ENCODE measurements at places on chromosomes 4 and X.

- no peak for DNase-seq
Measured at GRCh38 chrX:4971646-4972045, 1257.0 kb downstream of the NLGN4X start.

DNA sequence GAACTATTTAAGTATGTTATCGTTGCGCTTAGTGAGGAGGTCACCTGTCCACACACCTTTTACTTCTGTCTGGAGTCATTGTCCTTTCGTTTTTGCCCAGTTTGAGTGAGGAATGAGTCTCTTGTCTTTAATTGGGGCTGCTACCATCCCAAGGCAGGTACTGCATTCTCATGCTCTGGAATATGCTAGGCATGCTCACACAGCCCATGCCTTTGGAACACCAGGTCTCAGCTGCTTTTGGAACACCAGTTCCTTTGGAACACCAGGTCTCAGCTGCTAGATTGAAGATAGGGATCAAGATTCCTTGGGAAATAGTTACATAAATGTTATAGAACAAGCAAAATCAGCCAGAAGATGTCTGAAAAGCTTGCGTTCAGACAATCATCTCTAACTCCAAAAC is 73.1 kb downstream of the AREG start:
- DNase-seq: no peak

- no peak for DNase-seq
Measured at GRCh38 chr4:14695095-14695845, 307.0 kb upstream of the CPEB2 start.

- DNase-seq: no peak
Measured at GRCh38 chrX:34805951-34806350, 136.6 kb upstream of the FAM47B start.

DNA sequence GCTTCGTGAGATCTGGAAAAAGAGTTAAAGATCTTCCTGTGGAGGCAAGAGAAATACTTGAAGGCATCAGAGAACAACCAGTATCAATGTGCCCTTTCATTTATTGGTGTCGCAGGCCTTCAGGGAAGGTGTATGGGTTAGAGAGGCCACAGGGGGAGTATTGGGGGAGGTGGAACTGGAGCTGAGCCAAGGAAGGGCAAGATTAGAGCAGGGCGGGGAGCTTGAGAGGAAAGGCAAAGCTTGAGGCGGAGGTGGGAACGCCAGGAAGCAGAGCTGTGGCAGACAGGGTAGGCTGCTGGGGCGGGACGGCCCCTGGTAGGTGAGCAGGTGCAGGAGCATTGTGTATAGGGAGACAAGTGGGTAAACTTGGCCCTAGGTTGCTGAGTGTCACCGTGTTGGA is 329.9 kb downstream of the ARHGAP10 start:
- no peak for DNase-seq

DNA sequence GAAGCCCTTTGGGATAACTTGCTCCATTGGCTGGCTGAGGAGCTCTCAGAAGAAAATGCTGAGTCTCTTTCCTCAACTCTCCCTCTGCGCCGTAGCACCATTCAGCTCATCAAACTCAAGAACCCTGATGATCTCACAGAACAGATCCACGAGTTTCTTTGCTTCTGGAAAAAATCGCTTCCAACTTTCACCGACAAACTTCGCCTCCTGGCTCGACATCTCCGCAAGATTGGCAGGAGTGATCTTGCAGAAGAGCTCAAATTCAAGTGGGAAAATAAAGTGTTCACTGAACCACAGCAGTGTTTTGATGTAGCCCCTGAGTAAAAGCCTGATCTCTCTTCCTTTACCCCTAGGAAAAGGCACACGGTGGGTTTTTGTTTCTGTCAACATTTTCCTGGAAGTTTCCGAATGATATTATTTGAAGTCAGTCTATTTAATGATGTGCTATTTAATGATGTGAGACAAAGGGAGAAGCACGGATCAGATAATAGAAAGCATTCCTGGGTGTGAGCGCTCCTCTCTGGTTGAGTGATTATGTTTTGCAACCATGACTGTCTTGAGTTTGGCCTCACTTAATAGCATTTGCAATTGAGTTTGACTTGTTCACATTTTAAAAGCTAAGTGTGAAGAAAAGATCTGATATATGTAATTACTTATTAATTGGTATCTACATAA is 62.2 kb downstream of the DTHD1 start:
- DNase-seq: no peak

DNA sequence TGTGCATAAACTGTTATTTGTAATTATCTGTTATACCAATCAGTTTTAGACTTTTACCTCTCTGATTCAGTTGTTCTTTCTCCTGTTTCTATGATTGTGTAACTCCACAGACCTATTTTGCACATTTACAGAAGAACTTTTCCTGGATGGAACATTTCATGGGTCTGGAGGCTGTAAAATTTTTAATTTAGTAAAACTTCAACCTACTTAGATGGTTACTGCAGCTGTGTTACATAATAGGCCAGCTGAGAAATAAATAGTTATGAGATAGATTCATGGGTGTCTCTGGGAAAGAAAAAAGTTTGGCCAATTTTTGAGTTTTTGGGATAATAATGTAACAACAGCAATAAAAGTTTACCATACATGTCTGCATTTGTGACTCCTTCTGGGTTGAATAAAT is 253.5 kb downstream of the ARHGAP24 start:
- DNase-seq: no peak

DNA sequence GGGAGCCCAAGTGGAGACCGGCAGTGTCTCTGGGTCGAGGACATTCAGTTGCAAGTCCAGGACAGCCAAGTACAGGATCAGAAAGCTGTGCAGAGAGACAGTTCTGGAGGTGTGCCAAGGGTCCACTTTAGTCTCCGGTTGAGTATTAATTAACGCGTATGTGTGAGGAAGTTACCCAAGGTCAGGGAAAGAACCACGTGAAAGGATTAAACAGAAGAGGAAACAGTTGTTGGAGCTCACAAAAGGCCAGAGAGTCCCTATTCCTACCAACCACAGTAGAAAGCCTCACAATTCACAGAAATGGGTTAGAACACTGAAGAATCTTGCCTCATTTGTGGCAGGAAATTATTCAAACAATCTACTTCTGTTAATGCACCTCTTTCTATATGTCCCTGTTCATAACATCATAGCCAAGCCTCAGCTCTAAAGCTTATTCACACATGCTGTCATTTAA is 17.9 kb upstream of the NSUN7 start:
- no peak for DNase-seq

- DNase-seq: no peak
Measured at GRCh38 chr4:112371361-112371760, 74.2 kb downstream of the ALPK1 start.
